ENCODE measurements at places on chromosomes 7 and 10. TPM values are rescaled to one million over a fixed set of nuclear protein-coding genes. Genes with fewer than 3 reads are reported as not detected.

RASSF4 gene
- 0.48 TPM for total RNA-seq

GIMAP1 gene
- 32.7 TPM for total RNA-seq

CYP2E1 gene
- 0.30 TPM for total RNA-seq

HABP2 gene
- not detected for total RNA-seq

SRPK2 gene
- 44.4 TPM for total RNA-seq

TAS2R4 gene
- total RNA-seq = 0.70 TPM

FAM24B gene
- 9.1 TPM for total RNA-seq
